ENCODE measurements at places on chromosomes 3 and 15.

- DNase-seq, result no peak
These were observed 152.8 kb downstream of the RBPMS2 start for GRCh38 chr15:64622410-64623260.

DNA sequence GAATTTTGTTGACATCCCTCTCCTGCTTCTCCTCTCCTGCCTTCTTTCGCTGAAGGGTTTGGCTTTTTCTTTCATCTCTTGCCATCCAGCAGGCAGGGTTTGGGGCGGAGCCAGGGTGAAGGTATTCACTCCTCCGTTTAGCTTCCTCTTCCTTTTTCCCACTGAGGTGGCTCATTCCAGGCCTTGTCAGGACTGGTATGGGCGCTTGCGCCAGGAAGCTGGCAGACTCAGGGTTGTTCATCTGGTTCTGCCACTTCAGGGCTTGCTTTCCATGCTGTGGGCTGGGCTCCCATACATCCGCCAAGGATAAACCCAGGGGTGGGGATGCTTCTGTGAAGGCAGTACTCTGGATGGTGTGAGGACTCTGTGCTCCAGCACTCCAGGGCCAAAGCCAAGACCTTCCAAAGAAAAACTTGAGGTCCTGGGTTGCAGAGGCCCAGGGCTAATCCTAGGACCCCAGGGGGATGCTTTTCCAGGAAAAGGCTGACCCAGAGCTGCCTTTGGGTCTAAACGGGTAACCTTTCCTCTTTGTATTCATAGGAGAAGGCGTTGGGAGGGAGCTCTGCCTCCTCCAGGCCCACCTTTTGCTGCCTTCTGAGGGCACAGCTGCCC lies 7.7 kb upstream of the AMOTL2 start:
- no peak for DNase-seq

- no peak for DNase-seq
These were observed 18.7 kb downstream of the USF3 start for GRCh38 chr3:113677737-113678136.

DNA sequence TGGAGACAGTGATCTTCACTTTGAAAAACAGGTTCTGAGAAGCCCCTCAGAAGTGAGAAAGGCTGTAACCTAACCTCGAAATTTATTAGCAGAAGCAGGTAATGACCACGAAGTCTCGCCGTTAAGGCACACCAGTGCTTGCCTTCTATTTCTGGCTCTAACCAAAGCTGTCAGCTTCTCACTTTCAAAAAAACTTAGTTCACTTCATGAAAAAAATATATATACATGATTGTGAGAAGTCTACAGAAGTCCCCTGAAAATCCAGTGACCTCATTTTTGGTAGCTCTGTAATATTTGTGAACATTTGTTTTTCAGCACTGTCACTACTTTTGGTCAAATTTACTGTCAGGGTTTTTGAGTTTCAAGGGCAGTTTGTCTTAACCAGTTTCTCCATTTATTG lies 19.1 kb upstream of the AKAP13 start:
- DNase-seq, result no peak

DNA sequence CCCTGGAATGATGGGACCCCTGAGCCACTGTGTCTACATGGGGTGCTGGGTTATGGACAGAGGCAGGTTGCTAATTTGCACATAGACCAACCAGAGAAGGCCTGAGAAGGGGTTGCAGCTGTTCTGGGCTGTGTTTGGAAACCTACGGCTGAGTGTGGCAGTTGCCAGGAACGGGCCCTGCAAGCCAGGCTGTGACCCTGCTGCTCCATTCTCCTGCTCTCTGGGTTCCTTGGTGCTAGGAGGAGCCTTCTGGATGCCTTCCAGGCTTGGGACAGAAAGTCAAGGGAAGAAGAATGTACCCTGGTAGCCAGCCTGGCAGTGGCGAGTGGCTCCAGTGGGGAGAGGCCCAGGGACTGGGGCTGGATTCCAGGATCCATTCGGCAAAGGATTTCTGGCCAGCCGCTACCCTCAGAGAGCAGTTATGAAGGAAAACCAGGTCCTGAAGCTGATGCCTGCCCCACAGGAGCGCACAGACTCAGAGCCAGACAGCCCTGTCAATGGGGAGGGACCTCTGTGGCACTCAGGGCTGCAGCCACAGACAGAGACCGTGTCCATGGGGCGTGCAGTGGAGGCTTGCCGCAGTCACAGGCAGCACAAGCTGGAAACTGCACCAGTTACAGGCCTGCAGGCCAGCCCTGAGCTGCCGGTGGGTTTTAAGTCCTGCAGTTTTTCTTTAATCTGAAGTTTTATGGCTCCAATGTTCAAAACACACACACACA lies 55.1 kb upstream of the ACAD9 start:
- no peak for DNase-seq

DNA sequence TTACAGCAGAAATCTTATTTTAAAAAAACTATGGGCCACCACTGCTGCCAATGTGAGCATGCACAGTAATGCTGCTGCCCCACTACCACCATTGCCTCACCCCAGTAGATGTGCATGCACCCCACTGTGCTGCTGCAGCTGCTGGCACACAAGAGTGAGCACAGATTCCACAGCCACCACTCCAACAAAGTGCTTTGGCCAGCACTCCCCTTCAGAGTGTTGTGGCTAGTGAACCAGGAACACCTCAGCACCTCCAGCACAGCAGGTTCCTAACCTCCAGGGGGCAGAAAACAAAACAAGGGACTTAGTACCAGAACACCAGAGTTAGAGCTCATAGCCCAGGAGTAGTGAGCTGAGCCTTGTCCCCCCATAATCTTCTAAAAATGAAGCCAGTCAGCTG lies 629.6 kb downstream of the PYDC2 start:
- no peak for DNase-seq

DNA sequence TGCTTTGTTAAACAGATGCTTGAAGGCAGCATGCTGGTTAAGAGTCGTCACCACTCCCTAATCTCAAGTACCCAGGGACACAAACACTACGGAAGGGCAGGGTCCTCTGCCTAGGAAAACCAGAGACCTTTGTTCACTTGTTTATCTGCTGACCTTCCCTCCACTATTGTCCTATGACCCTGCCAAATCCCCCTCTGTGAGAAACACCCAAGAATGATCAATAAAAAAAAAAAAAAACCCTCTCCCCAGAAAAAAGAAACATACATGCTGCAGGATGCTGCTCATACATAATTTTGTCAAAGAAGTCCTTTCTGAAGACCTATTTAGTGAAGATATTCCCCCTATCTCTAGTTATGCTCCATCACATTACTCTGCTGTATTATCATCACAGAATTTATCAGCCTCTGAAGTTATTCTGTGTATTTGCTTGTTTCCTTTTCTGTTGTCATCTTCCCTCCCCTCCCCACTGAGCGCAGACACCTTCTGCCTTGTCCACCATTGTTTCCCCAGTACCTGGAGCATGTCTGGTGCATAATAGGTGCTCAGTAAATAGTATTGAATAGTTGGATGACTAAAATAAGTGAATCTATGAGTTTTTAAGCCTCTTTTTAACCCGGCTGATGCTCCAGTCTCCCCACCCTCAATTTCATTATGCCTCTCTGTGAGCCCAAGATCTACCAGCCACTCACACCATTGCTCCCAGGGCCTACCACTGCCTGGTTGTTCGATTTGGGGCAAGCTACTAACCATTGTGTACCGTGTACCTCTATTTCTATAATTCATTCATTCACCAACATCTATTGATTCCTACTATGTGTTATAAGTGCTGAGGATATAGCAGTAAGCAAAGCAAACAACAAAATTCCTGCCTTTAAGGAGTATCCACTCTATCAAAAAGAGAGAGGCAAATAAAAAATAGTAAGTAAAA lies 4.0 kb upstream of the TM4SF1 start:
- DNase-seq, result no peak

DNA sequence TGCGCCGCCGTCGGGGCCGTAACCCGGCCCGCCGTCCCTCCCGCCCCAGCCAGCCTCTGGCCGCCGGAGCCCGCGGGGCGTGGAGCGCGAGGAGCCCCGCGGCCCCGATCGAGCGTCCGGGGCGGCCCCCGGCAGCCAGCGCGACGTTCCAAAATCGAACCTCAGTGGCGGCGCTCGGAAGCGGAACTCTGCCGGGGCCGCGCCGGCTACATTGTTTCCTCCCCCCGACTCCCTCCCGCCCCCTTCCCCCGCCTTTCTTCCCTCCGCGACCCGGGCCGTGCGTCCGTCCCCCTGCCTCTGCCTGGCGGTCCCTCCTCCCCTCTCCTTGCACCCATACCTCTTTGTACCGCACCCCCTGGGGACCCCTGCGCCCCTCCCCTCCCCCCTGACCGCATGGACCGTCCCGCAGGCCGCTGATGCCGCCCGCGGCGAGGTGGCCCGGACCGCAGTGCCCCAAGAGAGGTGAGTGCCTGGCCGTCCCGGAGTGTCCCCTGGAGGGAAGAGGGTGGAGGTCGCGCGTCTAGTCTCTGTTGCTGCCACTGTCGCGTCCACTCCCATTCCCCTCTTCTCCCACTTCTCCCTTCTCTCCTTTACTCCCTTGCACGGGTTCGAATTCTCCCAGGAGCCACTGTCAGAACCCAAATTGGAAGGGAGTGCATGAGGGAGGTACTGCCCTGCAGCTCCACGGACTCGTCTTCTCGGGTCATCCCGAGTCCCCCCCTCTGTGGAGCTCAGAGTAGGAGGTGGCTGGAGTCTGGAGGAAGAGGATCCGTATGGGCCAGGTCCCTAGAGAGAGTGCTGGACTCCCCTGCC lies 585 bp downstream of the CSK start:
- no peak for DNase-seq

Data from HS-5 (cell line).